Caudate nucleus (tissue), 63 donors: ENCODE measurements at places on chromosomes 6 and 20.

DNA sequence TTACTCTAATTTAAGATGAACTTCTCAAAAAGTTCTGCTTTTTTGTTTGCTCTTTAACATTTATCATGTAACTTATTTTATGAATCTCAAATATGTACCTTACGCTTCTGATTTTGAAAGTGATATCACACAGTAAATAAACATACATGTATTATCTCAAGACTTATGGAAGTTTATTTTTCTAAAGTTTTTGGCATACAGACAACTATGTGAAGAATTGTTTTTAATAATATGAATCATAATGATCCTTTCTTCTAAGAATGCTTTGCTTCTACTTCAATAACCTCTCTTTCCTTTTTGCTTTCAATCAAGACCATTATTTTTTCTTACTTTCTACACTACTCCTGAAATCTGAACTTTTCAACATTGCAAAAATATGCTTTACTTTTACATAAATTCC lies 816.4 kb downstream of the EYS start:
- no peak for DNase-seq

GRCh38 chr20:2164966-2165365 lies 63.3 kb downstream of the STK35 start:
- DNase-seq = no peak

DNA sequence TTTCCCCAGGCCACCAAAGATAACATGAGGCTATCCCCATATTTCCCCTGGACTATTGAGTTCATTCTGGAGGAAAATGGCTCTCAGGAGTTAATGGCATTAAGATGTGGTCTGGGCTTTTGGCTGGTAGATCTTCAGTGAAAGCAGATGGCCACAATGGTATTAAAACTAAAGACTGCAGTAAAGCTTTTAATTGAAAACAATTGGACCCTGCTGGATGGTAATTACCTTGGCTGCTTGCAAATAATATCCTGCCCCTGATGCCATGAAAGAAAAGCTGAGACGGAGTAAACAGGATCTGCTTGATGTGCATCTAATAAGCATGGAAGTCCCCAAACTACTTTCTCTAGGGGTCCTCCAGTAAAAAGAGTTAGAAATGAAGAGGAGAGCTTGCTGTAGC lies 255.8 kb downstream of the QKI start:
- DNase-seq = no peak

GRCh38 chr6:73131706-73132105 lies 93.6 kb downstream of the KHDC1L start:
- no peak for DNase-seq

- DNase-seq = no peak
These were observed 136.0 kb upstream of the CNR1 start for GRCh38 chr6:88301888-88302768.

- no peak for DNase-seq
These were observed 11.4 kb upstream of the KCNQ2 start for GRCh38 chr20:63483834-63484233.

GRCh38 chr6:136012198-136012887 lies 160.8 kb downstream of the PDE7B start:
- no peak for DNase-seq

GRCh38 chr6:12099623-12100338 lies 87.7 kb downstream of the HIVEP1 start:
- DNase-seq = no peak

DNA sequence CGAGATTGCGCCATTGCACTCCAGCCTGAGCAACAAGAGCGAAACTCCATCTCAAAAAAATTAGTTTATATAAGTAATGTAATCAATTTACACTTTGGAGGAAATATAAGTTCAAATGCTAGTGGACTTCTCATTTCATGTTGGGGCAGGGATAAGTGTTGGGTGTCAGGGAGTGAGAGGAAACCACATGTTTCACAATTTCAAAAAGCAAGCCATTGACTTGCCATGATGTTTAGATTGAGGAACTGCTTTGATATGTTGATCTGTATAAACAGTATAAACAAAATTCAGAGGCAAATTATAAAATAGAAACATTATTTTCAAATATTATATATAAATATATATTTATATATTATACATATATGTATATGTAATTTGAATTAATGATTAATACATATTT lies 42.7 kb downstream of the FILIP1 start:
- no peak for DNase-seq

GRCh38 chr6:123849406-123849805 lies 45.7 kb downstream of the NKAIN2 start:
- DNase-seq = peak; percentile 19

- no peak for DNase-seq
These were observed at the start of gene DDX43 for GRCh38 chr6:73394577-73395354. TSS of gene DDX43 (plus strand) at chr6:73394828. CDS start at chr6:73394906, 78 bp downstream.

DNA sequence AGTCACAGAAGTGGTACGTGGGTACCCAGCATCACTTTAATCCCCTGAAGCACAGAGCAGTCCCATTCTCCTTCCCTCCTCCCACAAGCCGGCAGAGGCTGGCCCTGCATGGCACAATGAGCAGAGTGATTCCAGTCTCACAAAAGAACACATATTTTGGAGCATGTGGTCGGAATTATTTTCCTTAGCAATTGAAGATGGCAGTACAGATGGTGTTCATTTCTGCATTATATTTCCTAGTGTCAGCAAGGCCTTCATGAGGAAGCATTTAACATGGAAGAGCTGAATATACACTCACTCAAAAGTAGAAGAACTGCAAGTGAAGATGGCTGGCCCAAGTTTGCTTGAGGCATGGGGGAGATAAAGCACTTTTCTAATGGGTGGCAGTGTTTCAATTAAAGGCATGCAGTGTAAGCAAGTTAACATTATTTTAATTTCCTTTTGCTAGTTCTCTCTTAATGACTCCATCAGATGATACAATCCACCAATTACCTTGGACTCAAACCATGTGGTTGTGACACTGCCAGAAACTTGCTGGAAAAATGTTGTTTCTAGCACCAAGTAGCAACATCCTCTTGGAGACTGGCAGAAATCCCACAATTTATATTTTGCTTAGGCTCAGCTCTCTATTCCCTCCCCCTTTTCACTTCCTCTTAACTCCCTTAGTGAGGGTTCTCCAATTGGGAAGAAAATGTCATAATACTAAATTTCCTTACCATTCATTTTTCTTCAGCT lies 74.4 kb downstream of the ARHGAP18 start:
- no peak for DNase-seq

DNA sequence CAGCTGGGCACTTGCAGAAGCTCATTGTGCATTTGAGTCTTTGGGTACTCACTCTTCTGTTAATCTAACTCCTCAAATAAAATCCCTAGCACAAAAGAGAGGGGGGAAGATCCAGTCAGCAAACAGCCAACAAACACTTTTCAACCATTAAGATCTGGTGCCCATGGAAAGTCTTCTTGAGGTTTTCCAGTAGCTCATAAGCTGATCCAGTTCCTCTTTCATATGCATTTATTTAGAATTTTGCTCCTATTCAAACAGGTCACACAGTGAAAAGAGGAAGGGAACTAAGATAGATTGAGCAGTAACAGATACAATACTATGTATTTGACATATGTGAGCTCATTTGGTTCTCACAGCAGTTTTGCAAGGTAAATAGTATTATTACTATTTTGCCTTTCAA lies 38.6 kb downstream of the HLA-DPB1 start:
- no peak for DNase-seq

DNA sequence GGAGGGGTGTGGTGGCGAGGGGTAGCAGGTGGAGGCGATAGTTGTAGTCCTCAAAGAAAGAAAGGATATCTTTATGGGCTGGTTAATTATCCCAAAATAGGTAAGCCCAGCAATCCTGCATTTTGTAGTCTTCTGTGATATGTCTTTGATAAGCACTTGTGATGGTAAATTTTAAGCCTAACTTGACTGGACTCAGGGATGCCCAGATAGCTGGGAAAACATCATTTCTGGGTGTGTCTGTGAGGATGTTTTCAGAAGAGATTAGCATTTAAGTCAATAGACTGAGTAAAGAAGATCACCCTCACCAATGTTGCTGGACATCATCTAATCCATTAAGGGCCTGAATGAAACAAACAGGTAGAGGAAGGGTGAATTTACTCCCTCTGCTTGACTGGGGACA lies 124.8 kb upstream of the RIPOR2 start:
- no peak for DNase-seq

- no peak for DNase-seq
These were observed 39.7 kb downstream of the ZMYND8 start for GRCh38 chr20:47316776-47317126.

DNA sequence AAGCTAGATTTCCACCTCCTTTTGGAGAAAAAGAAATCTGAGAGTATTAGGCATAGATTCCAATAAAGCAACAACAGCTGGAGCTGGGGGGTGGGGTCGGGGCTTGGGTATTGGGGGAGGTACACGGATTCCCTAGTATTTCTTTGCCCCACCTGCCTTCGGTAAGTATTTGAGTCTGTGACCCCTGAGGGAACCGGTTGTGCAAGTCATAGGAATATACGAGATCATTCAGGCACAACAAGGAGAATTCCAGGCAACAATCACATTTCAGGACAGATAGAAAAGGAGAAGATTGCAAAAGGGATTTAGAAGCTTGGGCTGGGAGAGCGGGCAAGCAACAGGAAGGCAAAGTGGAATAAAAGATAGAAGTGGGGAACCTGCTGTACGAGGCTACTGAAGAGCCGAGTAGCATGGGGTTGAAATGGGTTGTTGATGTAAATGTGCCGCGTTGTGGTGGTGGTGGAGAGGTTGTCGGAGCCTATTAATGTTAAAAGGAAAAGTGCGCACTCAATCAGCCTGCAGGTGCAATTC lies 148.9 kb downstream of the BCAS1 start:
- DNase-seq = no peak

DNA sequence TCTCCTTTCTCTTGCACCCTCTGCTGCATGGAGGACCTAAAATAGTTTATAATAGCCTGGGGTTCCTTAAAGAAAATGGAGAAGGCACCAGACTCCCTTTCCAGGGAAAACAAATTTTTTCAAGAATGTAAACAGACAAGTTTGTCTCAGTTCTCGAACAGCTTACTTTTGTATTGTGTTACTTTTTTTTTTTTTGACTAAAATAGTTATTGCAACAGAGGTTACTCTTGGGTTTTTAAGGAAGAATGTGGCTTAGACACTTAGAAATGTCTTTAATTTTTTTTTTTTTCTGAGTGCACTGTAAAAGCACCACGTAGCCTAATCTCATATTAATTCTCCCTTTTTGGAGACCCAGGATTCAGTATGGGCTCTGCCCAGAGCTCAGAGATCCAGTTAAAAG lies 148.7 kb upstream of the CARMIL1 start:
- no peak for DNase-seq
